ENCODE measurements at places on chromosomes 2 and 18.
A peak's percentile ranks its signal among the peaks of the same experiment; 100 is the strongest.

DNA sequence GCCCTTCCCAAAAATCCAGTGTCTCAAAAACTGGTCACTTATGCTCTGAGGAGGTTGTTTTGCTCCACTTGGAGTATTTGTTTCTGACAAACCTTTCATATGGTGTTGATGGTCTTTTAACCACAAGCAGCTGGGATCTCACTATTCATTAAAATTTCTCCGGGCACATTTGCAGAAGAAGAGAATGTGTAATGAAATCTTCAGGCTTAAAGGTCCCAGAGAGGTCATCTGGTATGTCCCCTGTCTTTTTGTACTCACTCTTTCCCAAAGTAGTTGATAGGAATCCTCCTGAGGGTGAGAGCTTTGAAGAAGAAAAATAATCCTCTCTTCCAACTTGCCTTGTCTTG, 430.8 kb downstream of the SETBP1 start:
- no peak for DNase-seq

DNA sequence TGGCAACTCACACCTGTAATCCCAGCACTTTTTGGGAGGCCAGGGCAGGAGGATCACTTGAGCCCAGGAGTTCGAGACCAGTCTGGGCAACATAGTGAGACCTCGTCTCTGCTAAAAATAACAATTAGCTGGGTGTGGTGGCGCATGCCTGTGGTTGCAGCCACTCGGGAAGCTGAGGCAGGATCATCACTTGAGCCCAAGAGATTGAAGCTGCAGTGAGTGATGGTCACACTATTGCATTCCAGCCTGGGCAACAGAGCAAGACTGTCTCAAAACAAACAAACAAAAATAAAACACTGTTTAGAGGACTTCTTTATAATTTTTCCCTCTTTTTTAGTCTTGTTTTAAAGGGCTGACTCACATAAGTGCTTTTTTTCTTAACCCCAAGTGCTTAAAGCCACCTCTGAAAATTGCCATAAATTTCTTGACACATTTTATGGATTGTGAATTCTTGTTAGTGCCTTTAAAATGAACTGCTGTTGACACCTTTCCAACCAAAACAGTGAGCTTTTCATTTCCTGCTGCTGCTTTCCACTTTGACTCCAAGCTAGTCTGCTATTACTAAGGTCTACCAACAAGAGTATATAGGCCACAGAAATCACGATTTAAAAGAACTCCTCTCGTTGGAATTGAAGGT, 41.7 kb downstream of the CYP20A1 start:
- no peak for DNase-seq

DNA sequence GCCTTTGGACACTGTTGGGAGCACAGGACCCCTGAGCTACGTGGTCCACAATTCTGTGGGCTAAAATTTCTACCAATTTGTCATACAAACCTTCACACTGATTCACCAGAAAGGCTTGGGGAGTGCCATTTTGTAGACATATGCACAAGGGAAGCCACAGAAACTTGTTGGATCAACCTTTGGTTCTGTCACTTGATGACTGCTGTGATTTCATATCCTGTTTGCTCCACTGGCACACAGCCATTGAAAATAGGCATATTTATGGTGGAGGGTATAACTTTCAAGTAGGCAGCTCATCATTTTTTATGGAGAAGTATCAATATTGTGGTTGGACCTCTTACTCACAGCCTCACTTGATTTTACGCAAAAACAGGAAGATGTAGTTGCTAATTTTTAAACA, 10.5 kb downstream of the NAPG start:
- no peak for DNase-seq

DNA sequence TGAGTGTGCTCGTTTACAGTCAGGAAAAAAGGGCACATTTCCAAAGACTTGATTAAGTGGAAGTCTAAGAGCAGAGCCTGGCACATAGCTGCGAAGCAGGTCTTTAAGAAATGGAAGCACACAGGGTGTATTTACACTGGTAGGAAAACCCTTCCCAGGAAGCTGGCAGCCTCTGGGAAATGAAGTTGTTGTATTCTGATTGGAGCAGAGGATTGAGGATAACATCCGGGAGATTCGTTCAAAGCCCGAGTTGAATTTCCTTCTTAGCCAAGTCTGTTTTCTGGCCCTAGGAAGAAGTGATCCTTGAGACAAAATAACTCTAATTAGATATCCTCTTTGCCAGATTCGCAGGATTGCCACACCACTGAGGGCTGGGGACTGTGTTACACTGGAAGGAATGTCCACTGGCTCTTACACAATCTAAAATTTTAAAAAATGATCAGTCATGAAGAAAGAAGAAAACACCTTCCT, 75.9 kb downstream of the ITGB1BP1 start:
- DNase-seq = no peak

DNA sequence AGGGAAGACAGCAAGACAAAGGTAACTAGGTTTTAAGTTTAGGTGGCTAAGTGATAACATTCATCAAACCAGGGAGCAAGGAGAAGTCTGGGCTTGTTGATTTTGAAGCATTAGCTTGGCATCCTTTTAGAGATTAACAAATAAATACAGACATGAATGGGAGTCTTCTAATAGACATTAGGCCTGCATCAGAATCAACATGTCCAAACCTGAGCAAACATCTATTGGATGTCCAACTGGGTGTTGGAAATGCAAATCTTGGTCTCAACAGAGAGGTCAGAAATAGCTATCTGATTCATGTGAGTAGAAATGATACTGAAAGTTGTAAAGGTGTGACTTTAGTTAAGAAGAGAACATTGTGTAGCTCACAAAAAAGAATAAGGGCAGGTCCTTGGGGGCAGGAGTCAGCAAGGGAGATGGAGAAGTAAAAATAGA, 85.5 kb upstream of the RND3 start:
- no peak for DNase-seq

DNA sequence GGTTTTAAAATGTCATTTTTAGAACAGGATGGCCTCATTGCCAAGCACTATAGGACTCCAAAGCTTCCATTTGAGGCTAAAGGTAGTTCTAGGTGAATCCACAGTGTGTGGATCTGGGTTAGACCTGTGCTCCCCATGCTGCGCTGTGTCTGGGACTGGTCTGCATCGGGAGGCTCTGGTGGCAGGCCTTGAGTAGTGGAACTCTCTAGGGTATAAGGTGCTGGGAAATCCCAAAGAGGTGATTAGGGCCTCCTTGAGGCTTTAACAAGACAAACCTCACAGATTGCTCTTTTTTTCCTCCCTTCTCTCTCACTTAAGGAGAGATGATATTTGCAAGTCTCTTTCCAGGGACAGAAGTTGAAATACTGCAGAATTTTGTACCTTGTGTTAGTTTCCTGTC, 9.3 kb downstream of the SEC11C start:
- no peak for DNase-seq

DNA sequence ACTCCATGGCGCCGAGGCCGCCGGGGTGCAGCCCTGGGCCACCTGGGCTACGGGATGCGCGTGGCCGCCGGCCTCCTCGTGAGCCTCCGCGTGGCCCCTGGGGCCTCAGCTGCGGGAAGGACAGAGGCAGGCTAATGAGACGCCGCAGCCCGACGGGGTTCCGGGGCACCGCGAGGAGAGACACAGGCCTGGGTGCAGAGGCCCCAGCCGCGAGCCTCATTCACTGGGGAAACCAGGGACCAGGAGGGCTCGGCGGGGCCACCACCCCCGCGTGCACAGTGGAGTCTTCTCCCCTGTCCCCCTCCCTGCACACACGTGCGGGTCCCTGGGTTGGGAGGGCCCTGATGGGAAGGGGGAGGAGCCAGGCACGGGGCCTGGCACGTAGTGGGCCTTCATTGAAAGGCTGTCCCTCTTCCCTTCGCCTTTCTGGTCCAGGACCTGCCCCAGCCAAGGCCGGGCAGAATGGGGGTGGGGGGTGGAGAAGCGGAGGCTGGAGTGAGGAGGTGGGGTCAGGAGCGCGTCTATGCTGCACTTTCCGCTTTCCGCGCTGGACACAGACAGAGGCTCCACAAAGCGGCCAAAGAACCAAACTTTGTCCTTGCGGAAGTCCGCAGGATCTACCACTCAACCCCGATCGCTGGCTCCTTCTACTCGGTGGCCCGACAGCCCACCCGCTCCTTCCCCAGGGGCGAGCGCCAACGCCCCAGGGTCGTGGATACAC, 9.1 kb downstream of the ALPP start:
- DNase-seq = no peak

- no peak for DNase-seq
Observed at GRCh38 chr2:124025171-124025580, at the start of gene CNTNAP5. TSS of gene CNTNAP5 (plus strand) at chr2:124025287. CDS start at chr2:124025651, 364 bp downstream.

DNA sequence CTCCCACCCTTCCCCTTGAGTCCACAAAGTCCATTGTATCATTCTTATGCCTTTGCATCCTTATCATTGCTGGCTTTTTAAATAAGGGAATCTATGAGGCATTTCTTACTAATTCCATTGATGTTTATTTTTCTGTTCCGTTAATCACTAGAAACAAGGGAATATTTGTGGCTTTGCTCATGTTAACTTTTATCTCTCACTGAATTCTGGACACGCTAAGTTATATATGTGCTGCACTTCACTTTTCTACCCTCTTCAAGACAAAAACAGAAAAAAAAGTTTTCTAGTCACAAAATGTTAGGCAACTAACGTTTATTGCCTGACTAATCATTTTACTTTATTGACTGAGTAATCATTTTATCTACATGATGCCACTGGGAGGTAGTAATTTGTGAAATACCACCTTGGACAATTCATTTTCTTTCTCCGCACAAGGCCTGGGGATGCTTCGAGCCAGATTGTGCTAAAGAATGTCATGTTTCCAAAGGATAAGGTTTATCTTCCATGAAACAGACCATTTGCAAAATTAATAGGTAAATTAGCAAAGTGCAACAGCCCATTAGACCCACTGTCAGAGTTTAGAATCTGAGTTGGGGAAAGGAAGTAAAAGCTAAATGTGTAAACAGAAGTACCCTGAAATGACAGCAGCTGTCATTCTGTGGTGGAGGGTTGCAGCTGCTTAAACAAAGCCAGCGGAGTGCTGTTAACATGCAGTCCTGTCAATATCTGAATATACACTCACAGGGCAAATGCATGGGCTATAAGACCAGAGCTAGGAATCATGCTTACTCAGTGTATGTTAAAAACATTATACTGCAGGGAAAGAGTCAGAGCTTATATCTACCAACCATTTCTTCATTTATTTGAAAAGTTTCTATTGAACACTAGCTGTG, 658.7 kb downstream of the CNTNAP5 start:
- peak; percentile 40 for DNase-seq

All from NCI-H1694 treated with DMSO at 0.1 percent for 48 hours (cell line).